ENCODE measurements at places on chromosomes 3 and 15. TPM values are rescaled to one million over a fixed set of nuclear protein-coding genes. Genes with fewer than 3 reads are reported as not detected.

GRCh38 chr3:9178697-9179096 is 70.7 kb downstream of the SRGAP3 start:
- no peak for DNase-seq

DNA sequence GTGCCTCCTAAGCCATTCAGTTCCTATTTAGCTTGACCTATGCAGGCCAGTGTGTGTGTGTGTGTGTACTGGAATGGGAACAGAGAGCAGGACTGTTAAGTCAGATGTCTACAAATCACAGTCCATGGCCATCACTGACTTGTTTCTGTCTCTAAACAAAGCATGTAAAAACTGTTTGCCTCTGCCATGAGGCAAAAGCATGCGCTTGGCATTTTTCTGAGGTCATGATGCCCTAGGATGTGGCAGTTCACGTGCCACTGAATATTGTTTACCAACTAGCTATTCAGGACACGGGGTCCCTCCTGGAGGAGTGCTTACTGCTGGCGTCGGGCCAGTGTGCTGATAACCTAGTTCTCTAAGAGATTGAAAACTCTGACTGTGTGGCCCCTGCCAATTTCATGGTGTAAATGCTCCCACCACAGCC is 8.2 kb upstream of the ATP13A3 start:
- no peak for DNase-seq

DNA sequence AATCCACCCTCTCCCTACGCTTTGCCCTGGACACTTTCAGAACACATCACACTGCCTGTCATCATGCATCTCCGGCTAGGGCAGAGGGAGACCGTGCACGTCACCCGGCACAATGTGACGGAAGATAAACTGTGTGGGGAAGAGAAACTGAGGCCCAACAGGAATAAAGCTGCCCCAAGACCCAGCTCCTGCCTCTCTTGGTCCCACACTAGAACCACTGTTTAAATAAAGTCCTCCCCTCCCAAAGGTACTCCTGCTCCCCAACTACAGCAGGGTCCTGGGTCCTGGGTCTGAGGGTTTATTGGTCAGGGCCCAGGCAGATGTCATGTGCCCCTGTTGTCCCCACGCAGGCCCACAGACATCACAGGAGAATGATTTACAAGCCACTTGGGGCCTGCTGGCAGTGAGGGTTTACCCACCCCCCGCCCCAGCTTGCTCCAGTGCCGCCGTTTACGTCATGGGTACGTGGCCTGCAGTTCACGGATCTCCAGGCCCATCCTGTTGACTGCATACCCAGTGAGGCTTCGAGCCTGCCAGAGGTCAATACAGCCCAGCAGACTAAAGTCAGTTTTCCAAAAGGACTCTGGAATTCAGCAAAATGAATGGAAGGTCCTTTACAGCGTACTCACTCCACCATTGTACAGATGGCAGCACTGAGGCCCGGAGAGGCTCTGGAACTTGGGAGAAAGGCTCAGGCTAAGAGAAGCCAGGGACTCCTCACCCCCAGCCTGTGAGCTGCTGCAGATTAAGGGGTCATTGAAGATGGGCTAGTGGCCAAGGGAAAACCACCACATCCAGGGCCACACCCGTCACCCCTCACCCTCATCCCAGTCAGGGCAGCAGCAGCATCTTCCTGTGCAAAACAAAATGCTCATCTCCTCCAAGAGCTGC is 23.2 kb downstream of the ALS2CL start:
- DNase-seq: no peak

GRCh38 chr3:1766384-1766783 is 332.3 kb upstream of the CNTN4 start:
- no peak for DNase-seq

DNA sequence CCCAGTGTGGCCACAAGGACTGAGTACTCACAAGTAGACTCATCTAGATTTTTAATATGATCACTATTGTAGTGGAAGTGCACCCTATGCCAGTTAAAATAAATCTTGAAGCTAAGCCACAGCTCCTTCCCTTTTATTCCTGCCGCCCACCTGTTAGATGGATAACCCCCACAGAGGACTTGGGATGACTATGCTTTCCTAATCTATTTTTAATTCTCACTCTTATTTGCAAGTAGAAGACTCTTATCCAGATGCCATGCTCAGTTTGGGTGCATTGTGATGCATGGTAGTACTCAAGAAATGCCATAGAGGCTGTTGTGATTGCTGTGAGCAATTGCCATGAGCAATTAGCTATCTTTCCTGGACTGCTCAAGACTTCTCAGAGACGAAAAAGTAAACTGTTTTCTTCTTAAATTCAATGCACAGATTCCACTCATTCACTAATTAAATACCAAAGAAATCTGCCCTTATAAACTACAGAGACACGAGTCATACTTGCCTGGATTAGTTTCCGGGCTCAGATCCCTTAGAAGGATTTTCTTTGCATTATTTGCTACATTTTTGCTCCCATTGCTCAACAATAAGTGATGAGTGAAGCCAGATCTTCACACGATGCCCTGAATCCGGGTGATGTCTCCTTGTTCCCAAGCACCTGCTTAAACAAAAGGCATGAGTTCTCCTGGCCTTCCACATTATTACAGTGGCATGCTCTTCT is 472.1 kb downstream of the SOX2 start:
- DNase-seq: no peak

FRMD4B gene
- total RNA-seq: 13.6 TPM

DNA sequence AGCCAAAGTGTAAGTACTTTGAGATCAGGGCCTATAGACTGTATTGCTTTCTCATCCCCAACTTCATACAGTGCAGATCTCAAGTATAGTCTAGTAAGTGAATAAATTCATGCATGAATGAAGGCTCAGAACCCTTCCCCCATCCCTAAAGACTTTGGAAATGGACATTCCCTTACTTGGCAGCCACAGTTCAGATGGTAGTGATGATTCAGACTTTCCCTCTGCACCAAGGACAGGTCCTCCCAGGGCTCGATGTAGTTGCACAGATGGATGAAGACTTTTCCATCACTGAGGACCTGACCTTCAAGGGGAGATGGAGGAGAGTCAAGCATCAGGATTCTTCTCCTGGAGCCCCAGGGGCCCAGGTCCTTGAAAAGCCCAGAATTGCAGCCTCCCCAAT is 4.6 kb downstream of the TIMP4 start:
- no peak for DNase-seq

- no peak for DNase-seq
These were observed 45.0 kb downstream of the FAIM start for GRCh38 chr3:138653567-138653966.

AKAP13 gene
- total RNA-seq: 47.5 TPM

DNA sequence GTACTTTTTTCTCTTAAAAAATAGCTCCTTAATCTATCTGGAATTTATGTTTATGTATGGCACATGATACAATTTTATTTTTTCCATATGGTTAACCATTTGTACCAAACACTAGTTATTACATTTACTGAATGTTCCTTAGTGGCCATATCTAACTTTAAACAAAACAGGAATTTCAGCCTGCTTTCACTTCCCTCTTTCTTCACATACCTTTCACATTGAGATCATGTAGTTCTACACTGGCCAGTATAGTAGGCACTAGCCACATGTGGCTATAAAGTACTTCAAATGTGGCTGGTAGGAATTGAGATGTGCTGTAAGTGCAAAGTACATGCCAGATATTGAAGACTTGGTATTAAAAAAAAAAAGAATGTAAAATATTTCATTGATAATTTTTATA is 4.7 kb upstream of the RYK start:
- DNase-seq: no peak

SMC4 gene
- total RNA-seq: 39.2 TPM

DNA sequence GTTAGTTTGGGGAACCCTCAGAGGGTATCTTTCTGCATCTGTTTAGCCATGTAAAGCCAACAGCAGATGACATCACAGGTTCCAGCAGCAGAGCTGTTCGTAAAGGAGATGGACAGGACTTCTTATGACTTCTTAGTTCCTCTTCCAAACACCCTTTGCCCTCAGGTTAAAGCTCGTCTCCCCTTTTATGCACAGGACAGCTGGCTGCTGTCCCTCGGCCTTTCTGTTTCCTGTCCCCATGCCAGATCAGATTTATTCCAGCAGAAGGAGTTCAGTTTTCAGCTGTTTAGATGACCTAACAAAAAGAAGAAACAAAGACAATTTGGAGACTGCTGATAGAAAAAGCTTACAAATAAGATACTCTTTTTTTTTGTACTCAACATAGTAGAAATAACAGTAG is 45.1 kb downstream of the SEC22A start:
- no peak for DNase-seq

GRCh38 chr15:29740692-29741311 is 81.5 kb downstream of the TJP1 start:
- DNase-seq: no peak

CDCP1 gene
- 82.0 TPM for total RNA-seq

DNA sequence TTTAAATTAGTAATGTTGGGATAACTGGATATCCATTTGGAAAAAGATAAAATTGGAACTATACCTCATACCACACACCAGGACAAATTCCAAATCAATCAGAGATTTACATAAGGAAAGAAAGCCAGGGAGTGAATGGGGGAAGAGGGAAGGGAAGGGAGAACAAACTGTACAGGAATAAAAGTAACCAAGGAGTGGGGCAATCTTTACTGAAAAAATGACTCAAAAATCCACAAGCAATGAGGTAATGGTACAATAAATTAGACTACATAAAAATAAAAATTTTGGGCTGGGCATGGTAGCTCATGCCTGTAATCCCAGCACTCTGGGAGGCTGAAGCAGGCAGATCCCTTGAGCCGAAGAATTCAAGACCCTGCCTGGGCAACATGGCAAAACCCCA is 82.6 kb downstream of the MLH1 start:
- DNase-seq: no peak

- DNase-seq: no peak
These were observed 993 bp downstream of the PLCL2 start for GRCh38 chr3:16885593-16886302.

- no peak for DNase-seq
These were observed 4.9 kb downstream of the MUC4 start for GRCh38 chr3:195806916-195807231.

DNA sequence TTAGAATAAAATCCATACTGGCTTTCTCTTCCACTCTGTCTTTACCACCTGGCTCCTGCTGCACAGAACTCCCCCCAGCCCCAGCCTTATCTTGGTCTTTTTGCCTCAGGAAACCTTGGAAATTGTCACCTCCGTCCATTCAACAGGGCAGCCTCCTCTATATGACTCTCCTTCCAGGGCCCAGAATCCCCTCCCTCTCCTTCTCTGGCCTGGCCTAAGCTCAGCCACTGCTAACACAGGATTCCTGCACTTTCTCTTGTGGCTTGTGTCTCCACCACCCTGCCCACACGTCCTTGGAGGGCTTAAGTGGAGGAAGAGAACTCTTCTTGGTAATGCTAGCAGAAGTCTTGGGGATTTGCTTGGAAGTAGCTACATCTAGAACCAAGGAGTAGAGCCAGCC is 1.5 kb upstream of the IL17RD start:
- DNase-seq: no peak

DNA sequence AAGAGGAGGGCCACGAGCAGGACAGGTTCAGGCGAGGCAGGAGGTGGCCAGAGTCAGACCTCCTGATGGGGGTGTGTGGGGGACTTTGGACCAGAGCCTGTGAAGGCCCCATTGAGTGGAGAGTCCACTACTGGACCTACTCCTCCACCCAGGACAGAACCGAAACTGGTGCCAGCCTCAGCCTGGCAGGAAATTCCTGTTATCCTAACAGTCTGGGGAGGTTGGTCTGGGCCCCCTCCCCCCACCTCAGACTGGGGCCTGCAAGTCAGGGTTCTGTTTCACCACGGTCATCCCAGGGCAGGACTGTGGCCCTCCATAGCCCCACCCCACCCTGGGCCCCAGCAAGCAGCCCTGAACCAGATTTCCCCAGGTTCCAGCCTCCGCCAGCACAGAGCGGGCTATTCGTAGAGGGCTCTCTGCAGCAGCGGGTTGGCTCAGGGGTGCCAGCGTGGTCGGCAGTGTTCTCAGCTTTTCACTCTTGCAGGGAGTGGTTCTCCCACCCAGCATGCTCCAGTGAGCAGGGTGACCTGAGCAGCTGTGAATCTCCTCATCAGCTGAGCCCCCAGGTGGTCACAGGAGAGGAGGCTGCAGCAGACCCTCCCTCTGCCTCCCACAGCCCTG is 217.3 kb downstream of the TBC1D2B start:
- DNase-seq: no peak

DNA sequence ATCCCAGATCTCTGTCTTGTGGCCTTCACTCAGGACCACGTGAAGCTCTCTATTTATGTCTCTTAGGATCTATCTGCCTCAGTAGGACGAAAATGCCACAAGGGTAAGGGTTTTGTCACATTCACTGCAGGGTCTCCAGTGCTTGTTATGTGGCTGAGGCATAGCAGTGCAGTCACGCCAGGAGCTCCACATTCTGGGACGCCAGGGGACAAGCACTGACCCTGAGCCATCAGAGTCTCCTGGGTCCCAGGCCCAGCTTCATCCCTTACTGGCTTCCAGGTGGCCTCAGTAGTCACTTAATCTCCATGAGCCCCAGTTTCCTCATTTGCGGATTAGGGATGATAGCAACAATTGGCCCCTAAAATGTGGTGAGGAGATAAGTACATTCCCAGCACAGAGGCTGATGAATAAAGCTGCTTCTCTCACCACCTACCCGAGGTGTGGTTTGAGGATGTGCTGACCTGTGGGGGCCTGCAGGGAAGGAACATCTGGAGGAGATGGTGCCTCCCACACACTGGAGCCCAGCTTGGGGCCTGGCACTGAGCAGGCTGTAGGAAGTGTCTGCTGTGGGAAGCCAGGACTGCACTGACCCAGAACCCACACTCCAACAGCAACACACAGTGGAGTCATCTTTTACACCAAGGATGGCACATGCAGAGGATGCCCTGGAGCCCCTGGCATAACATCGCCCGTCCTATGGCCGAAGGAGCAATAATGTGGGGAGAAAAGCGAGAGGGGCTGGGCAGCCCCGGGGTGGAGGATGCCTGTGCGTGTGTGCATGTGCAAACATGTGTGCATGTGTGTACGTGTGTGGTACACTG is 93.2 kb upstream of the IQSEC1 start:
- DNase-seq: no peak

GUCA1C gene
- total RNA-seq: not detected

DNA sequence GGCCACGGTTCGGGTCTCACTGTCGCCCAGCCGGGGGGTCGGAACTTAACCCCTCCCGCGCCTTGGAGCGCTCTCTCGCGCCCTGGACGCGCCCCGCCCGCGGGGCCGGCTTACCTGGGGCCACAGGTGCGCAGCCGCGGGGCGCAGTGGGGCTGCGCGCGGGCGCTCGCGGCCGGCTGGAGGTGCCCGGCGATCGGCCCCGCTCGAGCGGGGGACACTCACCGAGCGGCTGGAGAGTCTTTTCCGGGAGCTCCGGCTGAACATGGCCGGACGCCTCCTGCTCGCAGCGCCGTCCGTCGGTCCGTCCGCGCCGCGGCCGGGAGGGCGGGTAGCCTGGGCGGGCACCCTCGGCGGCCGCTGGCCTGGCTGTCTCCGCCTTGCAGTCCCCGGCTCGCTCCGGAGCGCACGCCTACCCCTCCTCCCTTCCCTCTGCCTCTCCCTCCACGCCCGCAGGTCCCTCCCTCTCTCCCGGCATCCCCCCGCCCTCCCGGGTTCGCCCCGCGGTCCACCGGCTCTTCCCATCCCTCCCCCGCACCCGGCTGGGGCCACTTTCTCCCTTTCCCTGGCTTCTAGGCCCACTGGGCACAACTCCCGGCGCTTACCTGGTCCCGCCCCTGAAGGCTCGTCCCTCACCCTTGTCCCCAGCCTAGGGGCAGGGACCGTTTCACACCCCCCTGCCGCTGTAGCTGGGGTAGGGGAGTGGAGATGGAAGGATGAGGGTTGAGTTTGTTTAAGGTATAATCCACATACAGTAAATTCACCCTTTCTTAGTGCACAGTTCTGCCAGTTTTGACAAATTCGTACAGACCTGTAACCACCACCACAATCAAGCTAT is 220.1 kb upstream of the PRICKLE2 start:
- no peak for DNase-seq

GRCh38 chr3:184682671-184683070 is 29.2 kb downstream of the MAGEF1 start:
- no peak for DNase-seq

All from kidney epithelial cell (primary cell).